ENCODE measurements at places on chromosomes 2 and 18.

GRCh38 chr18:46452820-46453219 lies 204.2 kb downstream of the LOXHD1 start:
- DNase-seq = no peak

DNA sequence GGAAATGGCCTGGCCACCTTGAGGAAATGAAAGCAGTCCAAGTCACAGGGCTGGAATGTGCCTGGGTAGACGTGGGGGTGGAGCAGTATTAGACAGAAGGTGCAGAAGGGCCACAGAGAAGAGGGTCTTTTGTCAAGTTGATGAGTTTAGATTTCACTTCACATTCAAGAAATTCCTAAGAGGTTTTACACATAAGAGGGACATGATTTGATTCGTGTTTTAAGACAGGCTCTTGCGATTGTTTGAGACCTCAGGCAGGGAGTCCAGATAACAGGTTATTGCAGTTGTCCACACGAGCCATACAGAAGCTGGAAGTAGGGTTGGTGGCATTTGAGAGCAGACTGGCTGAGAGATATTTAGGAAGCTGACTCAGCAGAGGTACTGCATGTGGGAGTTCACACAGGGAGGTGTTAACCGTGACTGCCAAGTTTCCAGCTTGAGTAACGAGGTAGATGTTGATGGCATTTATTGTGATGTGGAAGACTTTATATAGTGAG lies 64.6 kb downstream of the NEB start:
- no peak for DNase-seq

DNA sequence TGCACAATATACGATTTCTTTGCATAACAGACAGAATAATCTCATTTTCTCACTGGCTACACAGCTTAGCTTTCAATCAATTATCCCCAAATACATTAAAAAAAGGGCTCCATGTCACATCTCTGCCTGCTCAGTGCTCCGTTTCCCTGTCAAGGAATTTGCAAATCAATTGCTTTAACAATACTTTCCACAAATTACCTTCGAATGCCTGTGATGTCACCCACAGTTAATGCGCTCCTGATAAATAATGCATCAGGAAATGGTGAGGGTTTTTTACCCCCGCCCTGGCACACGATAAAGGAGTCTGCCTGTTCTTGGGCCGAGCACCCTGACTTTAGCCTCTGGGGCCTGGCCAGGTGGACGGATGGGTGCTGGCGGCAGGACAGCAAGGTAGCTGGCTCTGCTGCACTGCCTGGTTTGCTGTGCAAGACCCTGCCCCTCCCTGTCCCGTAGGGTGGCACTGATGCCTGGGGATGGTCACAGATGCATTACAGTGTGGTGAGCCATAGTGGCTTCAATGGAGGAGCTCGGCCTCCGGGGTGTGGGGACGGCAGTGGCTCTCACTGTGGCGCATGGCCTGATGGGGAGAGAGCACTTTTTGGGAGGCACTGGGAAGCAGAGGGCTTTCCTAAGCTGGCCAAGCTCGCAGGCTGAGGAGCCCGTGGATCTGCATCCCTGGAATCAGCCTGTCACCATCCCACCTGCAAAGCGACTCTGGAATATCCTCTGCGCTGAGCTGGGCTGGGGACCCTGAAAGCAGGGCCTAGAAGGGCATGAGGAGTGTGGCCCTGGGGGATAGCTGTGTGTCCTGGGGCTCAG lies 88.3 kb upstream of the HS6ST1 start:
- DNase-seq = no peak

DNA sequence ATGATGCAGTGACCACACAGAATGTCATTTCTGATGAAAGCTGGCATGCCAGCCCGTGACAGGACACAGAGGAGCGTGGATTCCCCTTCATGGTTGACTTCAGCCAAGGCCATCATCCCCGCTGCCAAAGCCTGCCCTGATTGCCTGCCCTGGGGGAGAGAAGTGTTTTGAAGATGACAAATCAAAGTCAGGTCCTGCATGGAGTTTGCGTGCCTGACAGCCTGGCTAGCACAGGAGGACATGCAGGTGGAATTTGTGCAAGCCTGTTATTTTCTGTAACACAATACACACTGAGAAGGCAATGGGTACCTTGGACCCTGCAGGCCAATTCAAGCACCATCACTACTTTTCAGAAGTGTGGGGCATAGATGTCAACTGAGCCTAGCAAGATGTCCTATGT lies 5.4 kb upstream of the IL1R2 start:
- no peak for DNase-seq

Measured in thoracic aorta (tissue), 2 donors.